ENCODE measurements at places on chromosomes 3 and 15.

- no peak for DNase-seq
These were observed 69.4 kb downstream of the ZBTB20 start for GRCh38 chr3:115077501-115078250.

- peak; percentile 39 for DNase-seq
These were observed 121.9 kb upstream of the ARHGEF3 start for GRCh38 chr3:56923526-56924224.

DNA sequence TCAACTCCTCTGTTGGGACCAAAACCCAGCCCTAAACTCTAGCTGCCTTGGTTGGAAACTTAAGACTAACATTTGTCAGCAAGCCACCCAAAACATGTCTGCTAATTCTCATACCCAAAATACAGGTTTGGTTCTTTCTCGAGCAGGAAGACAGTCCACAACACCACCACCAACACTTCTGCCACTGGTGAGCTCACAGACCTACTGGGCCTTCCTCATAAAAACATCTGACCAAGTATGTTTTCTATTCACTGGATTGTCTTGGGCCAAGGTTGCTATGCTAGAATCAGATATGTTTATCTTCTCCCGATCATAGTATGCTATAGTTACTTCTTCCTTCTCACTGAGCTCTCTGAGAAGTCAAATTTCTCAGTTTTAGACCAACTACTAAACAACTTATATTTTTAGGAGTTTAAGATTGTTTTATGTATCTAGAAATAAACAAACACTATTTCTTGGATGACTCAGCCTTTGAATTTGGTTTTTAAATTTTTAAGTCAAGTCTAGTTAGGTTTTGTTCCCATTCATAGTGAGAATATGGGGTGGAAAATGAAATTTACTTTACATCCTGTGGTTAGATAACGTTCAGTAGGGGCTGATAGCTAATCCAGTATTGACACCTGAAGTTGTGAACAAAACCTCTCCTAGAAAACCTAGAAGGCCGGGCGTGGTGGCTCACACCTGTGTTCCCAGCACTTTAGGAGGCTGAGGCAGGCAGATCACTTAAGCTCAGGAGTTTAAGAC, 360.5 kb downstream of the RSL24D1 start:
- DNase-seq = peak; percentile 8

- DNase-seq = no peak
These were observed 100.7 kb downstream of the CACNA2D3 start for GRCh38 chr3:54223063-54223462.

GRCh38 chr3:58256061-58256460, 18.5 kb downstream of the ABHD6 start:
- no peak for DNase-seq

- DNase-seq = no peak
These were observed 53.5 kb downstream of the TLNRD1 start for GRCh38 chr15:81054236-81054635.

DNA sequence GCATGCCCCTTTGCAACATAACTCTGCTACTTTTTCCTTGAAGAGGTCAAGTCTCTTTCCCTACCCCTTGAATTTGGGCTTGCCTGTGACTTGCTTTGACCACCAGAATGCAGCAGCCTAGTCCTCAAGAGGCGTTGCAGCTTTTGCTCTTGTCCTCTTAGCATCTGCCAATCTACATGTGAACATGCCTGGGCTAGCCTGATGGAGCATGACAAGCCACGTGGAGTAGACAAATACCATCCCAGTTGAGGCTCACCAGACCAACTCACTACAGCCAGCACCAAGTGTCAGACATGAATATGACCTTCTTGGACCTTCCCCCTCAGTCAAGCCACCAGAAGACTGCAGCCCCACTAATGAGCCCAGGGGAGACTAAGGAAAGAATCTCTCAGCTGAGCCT, 32.9 kb downstream of the AMOTL2 start:
- no peak for DNase-seq

DNA sequence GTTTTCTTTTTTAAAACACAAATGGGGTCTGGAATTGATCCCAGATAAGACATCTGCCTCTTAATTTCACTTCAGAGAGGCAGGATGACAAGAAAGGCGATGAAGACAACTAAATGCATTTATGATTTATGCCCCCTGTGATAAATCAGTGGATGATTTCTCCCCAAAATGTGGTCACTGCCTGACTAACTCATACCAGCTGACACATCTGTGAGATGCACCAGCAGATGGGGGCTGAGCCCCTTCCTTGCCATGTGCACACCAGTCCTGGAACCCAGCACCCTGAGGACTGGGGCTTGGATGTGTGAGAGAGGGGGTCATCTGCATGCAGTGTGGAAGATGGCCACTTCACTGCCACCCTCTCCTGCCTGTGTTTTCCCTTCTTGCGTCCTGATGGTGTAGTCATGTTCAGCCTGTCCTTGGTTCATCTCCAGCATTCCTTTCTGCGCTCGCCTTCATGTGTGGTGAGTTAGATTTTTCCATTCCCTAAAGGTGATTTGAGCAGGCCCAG, 264.3 kb downstream of the LRTM1 start:
- no peak for DNase-seq

GRCh38 chr3:171142985-171143384, 116.5 kb upstream of the SLC2A2 start:
- no peak for DNase-seq

- no peak for DNase-seq
These were observed 63.2 kb upstream of the BCL6 start for GRCh38 chr3:187808527-187808895.

DNA sequence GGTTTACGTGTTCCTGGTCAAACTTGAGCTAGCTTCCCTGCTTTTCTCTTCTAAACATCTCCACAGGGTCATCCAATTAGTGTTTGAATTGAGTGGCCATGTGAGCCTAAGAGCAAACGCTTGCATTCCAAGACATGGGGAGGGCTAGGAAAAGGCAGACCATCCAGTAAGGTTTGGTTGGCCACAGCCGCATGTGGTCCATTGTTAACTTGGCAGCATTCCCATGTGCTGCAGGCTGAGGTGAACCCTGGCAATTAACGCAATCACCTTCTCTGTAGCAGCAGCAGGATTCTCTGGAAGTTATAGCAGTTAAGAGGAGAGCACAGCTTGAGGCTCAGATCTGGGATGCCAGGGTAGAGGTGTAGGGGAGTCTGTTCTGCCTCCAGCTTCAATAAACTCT, 502.2 kb upstream of the LMCD1 start:
- no peak for DNase-seq

GRCh38 chr3:161823910-161824309, 327.3 kb downstream of the OTOL1 start:
- no peak for DNase-seq

Measured in T-helper 1 cell (primary cell).